ENCODE measurements at places on chromosomes 2 and 18.

DNA sequence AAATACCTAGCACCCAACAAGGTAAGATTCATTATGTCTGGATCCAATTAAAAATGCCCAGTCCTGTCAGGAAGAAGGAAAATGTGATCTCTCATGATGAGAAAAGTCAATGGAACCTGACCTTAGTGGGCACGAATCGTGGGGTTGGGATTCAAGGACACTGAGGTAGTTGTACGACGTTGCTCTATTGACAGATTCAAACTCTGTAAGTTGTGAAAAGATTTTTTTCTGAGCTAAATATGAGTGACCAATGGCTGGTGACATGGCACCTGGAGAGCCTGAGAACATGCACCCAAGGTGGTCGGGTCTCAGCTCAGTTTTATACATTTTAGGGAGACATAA, 148.2 kb downstream of the NDUFA10 start:
- DNase-seq: no peak

GRCh38 chr18:78034755-78035154, 785.1 kb downstream of the GALR1 start:
- no peak for DNase-seq

- no peak for DNase-seq
These were observed 65.1 kb upstream of the GPR45 start for GRCh38 chr2:105176429-105176828.

DNA sequence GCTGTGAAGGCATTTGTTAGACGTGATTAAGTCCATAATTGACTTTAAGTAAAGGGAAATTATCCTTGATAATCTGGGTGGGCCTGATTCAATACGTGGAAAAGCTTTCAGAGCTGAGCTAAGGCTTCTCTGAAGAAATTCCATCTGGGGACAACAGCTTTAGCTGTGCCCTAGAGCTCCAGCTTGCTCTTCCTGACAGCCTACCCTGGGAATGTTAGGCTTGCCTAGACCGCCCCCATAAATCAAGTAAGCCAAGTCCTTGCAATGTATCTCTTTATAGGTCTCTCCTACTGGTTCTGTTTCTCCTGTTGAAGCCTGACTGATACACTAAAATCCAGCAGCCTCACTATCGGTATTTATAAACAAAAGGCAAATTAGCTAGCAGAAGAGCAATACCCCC, 160.0 kb downstream of the STK39 start:
- DNase-seq: no peak

GRCh38 chr18:65623676-65624075, 127.1 kb upstream of the CDH7 start:
- DNase-seq: no peak

- no peak for DNase-seq
These were observed 1.4 kb upstream of the UCN start for GRCh38 chr2:27309651-27310050.

GRCh38 chr2:229296016-229296415, 24.9 kb upstream of the PID1 start:
- DNase-seq: no peak

DNA sequence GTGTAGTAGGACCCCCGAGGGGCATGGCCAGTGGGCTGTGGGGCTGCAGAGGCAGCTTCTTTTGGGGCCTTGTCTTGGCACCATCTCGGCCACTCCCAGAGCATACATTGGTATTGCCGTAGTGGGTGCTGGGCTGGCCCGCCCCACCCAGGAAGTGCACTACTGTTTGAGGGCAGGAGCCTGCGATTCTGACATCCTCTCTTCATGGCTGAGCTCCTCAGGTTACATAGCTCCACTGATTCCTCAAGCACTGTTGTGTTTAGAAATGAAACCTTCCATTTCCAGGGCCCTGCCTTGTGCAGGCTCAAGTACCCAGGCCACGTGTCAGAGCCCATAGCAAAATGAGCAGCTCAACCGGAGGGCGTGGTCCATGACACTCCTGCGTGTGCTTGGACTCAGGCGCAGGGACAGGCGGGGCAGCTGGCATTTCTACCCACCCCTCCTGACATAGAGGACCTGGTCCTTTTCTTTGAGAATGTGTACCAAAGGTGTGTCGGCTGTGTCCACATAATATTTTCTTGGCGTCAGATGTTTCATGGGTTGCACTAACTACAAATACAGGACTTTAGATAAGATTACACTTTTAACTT, 67.9 kb downstream of the DGKD start:
- no peak for DNase-seq

GRCh38 chr18:44804033-44804432, 123.3 kb downstream of the SETBP1 start:
- DNase-seq: no peak

DNA sequence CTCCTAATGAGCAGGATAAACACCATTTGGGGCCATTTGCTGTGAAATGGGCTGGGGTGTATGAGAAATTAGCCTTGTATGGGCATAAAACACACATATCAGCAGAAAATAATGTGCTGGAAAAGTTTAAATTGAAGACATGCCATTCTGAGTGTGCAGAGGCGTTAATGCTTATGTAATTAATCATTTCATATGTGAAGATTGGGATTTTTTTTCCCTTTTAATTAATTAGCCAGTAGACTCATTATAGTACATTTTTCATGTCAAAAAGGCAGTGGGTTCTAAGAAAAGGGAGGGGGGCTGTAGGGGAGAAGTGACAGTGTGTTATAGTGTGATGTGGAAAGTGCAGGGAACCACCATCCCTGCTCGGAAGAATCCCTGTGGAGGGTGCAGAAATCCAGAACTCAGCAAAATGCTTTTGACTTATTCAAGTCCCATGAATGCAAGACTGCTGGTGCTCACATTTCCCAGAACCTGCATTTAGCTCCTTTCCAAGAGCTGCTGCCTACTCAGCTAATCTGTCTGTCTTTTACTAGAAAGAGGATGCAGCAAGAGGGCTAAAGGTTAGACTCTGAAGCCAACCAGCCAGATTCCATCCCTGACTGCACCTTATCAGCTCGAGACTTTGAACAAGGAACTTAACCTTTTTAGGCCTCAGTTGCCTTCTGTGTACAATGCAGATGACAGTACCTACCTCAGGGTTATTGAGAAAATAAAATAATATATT, 11.6 kb upstream of the COX7A2L start:
- DNase-seq: no peak

GRCh38 chr18:26556573-26556972, 8.2 kb upstream of the KCTD1 start:
- no peak for DNase-seq

- no peak for DNase-seq
These were observed 156.1 kb upstream of the REV1 start for GRCh38 chr2:99645960-99646359.

GRCh38 chr18:53442415-53442783, 782.1 kb downstream of the MBD2 start:
- DNase-seq: no peak

GRCh38 chr2:67216881-67217280, 180.3 kb upstream of the ETAA1 start:
- no peak for DNase-seq

Measured in stimulated activated CD8-positive, alpha-beta memory T cell treated with anti-CD3 and anti-CD28 coated beads, Interleukin-7, amount 100 ng/mL, for 24 hours (primary cell).